ENCODE measurements at places on chromosomes 4 and X.

DNA sequence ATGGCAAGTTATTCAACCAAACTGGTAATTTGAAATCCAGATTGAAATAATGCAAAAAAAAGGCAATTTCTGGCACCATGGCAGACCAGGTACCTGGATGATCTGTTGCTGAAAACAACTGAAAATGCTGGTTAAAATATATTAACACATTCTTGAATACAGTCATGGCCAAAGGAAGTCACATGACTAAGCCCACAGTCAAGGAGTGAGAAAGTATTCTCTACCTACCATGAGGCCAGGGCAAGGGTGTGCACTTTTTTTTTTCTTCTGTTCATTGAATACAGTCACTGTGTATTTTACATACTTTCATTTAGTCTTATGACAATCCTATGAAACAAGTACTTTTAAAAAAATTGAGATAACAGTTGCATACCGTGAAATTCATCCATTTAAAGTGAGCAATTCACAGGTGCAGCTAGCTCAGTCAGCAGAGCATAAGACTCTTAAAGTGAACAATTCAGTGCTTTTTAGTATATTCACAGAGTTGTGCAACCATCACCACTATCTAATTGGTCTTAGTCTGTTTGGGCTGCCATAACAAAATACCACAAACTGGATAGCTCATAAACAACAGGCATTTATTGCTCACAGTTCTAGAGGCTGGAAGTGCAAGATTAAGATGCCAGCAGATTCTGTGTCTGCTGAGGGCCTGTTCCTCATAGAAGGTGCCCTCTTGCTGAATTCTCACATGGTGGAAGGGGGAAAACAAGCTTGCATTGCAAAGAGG, 4.8 kb upstream of the MPP1 start:
- no peak for DNase-seq

GRCh38 chrX:21778236-21778635, 20.3 kb upstream of the SMPX start:
- DNase-seq, result no peak

DNA sequence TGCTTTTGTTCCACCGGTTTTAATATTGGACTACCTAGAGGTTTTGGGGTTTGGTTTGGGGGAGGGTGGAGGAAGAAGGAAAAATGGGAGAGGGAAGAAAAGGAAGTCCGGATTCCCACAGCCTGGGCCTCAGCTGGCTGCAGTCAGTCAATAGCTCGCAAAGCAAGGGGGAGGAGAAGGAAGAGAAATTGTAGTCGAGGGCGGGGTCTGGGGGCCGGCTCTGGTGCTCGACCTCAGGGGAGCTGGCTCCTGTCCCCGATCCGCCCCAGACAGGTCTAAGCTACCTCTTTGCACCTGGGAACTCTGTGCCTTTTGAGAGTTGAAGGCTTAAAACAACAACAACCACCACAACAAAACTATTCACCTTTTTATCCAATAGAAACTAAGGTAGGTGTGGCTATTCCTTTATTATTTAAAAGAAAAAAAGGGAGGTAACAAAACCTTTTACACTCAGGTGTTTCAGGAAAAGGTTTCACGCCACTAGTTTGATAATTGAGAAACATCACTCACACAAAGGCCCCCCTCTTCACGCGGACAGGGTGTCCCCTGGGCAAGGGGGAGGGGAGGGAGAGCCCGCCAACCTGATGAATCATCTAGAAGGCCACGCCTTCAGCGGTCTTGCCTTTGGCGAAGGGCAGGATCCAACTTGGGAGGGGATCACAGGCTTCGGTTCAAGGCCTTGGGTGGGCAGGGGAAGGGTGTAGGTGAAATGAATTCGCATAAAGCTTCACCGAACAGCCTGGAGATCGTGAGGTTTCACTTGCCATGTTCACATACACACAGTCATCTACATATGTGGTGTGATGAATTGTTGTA, 1.6 kb upstream of the LNX1 start:
- DNase-seq, result no peak

- no peak for DNase-seq
Measured at GRCh38 chr4:88891636-88892035, 165.3 kb downstream of the FAM13A start.

DNA sequence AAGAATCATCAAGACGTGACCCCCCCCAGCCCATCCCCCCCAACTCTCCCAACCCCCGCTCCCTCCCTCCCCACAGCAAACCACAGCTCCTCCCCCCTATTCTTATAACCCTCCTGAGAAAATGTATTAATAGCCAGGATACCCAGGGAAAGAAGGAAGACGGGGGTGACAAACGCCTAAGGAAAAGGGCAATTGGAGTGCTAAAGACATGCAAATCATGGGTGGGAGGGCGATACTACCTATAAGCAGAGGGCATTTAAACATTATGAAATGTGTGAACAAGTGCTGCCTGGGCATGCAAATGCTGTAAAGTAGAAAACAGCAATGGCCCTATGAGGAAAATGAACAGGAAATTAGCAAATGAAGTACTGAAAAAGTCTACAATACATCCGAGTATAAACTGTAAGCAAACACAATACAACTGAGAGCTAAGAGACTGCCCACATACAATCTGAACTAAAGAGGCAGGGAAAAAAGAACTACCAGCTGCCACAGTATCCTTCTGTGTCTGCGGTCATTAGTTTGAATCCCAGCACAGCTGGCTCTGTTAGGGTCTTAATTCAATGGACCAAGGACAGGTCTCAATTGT, 2.4 kb downstream of the CXXC4 start:
- no peak for DNase-seq

Measured in nucleus accumbens (tissue), 56 donors.